ENCODE measurements at places on chromosomes 1 and 21.
A peak's percentile ranks its signal among the peaks of the same experiment; 100 is the strongest.

DNA sequence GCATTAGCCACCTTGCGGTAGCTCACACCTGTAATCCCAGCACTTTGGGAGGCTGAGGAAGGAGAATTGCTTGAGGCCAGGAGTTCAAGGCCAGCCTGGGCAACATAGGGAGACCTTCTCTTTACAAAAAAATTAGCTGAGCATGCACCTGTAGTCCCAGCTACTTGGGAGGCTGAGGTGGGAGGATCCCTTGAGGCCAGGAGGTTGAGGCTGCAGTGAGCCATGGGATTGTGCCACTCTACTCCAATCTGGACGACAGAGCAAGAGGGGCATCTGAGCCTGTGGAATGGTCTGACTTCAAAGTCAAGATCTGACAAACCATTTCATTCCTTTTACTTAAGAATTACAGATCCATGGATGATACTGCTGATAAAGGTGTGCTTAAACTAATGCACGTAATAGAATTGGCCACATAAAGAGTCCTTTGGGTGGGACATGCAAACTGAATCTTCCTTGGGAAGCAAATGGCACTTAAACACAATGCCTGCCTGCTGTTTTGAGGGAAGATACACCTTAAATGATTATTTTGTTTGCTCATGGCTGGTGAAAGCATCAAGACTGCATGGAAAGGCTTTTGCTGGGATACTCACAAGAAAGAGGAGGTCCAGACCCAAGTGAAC lies 2.5 kb upstream of the TMEM201 start:
- no peaks in the 10 kb centered on the region for H3K27me3 ChIP-seq
- H3K36me3 ChIP-seq = no peaks in the 10 kb centered on the region
- no peak for DNase-seq

DNA sequence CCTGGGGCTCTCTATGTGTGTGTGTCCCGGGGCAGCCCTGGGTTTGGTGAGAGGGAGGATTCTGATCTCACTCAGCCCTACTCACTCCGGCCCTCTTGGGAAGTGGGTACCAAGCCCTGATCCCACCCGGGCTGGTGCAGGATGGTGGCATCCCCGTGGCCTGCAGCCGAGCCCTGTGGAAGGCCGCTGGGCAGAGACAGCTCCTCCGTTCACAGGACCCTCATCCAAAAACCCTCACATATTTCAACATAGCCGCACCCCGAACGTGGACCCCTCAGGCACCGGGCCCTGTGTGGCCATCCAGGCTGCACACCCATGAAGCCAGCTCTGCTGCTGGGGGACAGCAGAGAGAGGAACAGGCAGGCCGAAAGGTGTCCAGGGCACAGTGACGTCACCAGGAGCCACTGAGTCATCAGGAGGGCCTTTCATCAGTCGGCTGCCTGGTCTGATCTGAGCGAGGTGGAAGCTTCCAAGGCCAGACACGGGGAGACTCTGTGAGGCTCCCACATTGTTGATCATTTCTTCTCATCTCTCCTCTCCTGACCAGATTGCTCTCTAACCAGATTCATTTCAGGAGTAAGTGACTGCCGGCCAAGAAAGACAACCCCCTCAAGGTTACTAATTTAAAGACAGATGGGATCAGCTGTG lies 16.2 kb upstream of the GPR157 start:
- H3K4me1 ChIP-seq = peaks cover 4% of the 10 kb centered on the region
- H3K27me3 ChIP-seq = no peaks in the 10 kb centered on the region
- H3K36me3 ChIP-seq = no peaks in the 10 kb centered on the region
- H3K4me3 ChIP-seq = no peak overlapping the region

- no peaks in the 10 kb centered on the region for H3K4me1 ChIP-seq
- no peaks in the 10 kb centered on the region for H3K27me3 ChIP-seq
- H3K4me3 ChIP-seq = no peak overlapping the region
- H3K36me3 ChIP-seq = peaks cover 50% of the 10 kb centered on the region
- no peak for DNase-seq
- H3K27ac ChIP-seq = peak overlapping the region; percentile 13
Measured at GRCh38 chr1:223760833-223761232, 48.5 kb downstream of the CAPN2 start.

GRCh38 chr1:32337855-32338636 lies 2.0 kb upstream of the MARCKSL1 start:
- no peak overlapping the region for H3K4me3 ChIP-seq
- H3K36me3 ChIP-seq = peaks cover 2% of the 10 kb centered on the region
- H3K4me1 ChIP-seq = peaks cover 40% of the 10 kb centered on the region
- no peaks in the 10 kb centered on the region for H3K27me3 ChIP-seq
- H3K27ac ChIP-seq = no peak overlapping the region
- DNase-seq = no peak

DNA sequence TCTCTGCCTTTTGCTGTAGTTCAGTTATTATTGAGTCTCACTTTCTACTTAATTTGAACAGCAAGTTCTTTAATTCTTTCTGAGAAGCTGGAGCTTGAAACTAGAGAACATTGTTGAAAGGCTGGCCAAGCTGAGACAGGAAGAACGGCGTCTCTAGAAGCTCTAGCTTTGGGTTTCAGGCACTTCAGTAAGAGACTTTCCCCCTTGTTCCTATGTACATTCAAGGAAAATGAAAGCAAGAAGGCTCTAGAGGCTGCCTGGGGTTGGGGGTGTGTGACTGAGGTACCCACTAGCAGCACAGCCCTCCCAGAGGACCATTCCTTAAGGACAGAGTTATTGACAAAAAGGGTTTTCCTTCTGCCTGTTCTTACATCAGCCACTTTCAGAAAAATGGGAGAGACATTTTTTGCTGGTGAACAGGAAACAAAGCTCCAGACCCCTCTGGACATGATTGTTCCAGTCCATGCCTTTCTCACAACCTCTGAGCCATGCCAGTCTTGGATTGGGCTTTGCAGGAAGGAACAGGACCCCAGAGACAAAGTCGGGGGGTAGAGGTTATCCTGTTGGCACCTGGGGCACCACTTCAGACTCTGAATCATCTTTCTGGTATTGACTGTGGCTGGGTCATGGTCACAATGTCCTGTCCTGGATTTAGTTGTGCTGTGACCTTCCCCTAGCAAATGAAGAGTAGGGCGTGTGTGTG lies 63.1 kb downstream of the LAMC2 start:
- H3K27me3 ChIP-seq = no peaks in the 10 kb centered on the region
- H3K4me1 ChIP-seq = peaks cover 6% of the 10 kb centered on the region
- DNase-seq = no peak
- 0 out of 2 replicates have a peak, but pooled peaks cover 8% of the 10 kb centered on the region for H3K36me3 ChIP-seq
- no peak overlapping the region for H3K4me3 ChIP-seq
- H3K27ac ChIP-seq = peak overlapping the region; percentile 57

DNA sequence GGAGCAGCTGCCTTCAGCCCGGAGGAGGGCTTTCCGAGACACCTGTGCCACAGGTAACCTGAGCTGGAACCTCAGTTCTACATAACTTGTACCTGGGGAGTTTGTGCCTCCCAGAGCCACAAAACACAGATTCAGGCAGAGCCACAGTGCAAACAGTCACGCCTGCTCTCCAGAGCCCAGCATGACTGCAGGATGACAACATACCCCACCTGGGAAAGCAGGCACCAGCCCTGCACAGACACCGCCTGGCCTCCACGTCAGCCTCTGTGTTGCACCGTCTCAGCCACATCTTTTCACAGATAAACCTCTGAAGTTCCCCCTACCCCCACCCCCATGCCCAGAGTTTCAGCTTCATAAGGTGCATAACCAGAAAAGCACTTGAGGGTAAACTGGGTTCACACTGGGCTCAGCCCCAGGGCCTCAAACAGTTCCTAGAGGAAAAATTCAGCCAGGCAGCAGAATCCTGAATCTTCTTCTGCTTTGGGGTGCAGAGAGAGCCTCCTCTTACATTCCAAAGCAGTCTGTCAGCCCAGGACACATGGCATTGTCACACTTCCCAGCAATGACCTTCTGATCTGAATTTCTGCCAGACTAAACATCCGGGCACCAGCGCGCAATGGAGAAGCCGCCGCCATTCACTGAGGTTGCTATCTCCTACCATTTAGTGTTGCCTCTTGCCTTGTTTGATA lies 229.5 kb downstream of the TOMM20 start:
- DNase-seq = peak; percentile 82
- peak overlapping the region; percentile 59 for H3K27ac ChIP-seq
- peaks cover 67% of the 10 kb centered on the region for H3K4me1 ChIP-seq
- H3K27me3 ChIP-seq = no peaks in the 10 kb centered on the region
- H3K36me3 ChIP-seq = no peaks in the 10 kb centered on the region
- H3K4me3 ChIP-seq = no peak overlapping the region

DNA sequence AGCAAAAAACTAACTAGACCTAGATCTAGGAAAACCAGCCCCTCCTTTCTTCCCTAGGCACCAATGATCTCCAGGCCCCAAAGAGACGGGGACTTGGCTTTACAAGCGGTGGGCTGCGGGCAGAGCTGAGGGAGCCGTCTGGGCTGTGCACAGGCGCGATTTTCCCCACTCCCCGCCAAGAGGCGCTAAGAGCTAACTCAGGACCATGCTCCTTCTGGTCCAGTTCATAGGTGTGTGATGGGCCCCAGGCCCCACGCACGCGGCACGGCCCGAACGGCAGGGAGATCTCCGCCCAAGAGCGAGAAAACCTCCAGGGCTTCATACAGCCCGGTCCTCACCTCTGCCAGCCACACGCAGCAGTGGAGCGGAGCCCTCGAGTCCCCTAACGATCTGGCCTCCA lies 7.5 kb upstream of the GPR153 start:
- no peaks in the 10 kb centered on the region for H3K27me3 ChIP-seq
- H3K27ac ChIP-seq = no peak overlapping the region
- no peak overlapping the region for H3K4me3 ChIP-seq
- H3K36me3 ChIP-seq = no peaks in the 10 kb centered on the region
- no peaks in the 10 kb centered on the region for H3K4me1 ChIP-seq
- no peak for DNase-seq

DNA sequence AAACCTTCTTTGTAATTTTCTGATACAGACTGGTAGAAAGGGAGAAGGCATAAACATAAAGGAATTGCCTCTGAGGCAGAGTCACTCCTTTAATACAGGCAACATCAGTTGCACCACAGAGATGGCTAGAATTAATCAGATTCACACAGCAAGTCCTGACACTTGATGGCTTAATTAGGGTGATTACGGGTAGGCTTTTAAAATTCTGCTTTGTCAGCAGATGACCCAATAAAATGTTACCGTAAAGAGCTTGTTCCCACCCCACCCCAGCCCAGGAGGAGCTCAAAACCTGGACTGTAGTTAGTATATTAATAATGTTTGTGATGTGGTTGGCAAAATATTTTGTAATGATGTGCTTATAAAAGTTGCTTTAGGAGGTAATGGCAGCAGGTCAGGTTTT lies 9.3 kb upstream of the BTG3 start:
- H3K27me3 ChIP-seq = no peaks in the 10 kb centered on the region
- H3K36me3 ChIP-seq = no peaks in the 10 kb centered on the region
- DNase-seq = no peak
- H3K27ac ChIP-seq = no peak overlapping the region
- no peaks in the 10 kb centered on the region for H3K4me1 ChIP-seq
- no peak overlapping the region for H3K4me3 ChIP-seq

DNA sequence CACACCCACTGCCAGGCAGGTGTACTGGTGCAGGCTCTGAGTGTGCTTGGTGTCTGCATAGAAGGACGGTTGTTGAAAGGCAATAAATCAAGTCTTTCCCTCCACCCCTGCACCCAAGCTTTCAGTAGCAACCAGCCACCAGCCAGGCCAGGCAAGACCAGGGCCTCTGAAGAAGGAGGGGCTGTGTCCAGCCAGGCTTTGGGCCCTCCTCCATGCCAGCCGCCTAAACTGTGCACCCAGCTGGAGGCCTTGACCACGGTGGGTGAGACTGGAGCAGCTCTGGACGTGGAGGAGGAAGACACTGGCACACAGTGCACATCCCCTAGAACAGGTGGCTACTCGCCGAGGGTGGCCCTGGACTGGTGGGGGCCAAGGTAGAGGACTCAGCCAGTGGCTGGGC lies 4.9 kb downstream of the OLIG2 start:
- peaks cover 61% of the 10 kb centered on the region for H3K27me3 ChIP-seq
- DNase-seq = no peak
- no peaks in the 10 kb centered on the region for H3K36me3 ChIP-seq
- H3K4me3 ChIP-seq = no peak overlapping the region

All from PC-9 (cell line).